ENCODE measurements at places on chromosomes 3 and 15.

DNA sequence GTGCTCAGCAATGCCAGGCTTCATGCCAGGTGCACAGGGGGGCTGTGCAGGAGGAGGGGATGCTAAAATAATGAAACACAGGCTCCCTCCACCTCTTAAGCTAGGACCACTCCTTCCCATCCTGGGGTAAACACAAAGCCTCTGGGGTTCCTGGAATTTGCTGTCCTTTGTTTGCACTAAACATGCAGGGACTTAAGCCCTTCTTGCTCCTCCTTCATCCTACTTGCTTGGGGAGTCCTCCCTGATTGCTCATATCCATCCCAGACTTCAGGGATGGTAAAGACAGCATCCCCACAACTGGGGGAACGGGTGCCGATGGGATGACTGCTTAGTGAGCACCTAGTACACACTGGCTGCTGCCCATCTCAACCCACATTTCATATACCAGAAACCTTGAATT, 5.1 kb downstream of the LINGO1 start:
- no peak for DNase-seq

- DNase-seq: no peak
Measured at GRCh38 chr3:171206283-171206682, 179.8 kb upstream of the SLC2A2 start.

- no peak for DNase-seq
Measured at GRCh38 chr15:36175741-36176291, 403.6 kb upstream of the CDIN1 start.

- no peak for DNase-seq
Measured at GRCh38 chr15:25688166-25688565, 175.0 kb downstream of the ATP10A start.

DNA sequence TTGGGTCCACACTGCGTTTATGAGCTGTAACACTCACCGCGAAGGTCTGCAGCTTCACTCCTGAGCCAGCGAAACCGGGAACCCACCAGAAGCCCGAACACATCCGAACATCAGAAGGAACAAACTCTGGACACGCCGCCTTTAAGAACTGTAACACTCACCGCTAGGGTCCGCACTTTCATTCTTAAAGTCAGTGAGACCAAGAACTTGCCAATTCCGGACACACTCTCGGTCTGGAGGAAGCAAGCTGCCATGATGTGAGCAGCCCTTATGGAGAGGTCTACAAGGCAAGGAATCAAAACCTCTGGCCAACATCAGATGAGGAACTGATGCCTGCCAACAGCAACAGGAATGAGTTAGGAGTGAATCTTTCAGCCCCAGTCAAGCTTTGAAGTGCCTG, 62.9 kb downstream of the SLC28A2 start:
- no peak for DNase-seq

GRCh38 chr3:25820366-25820765, 30.5 kb downstream of the OXSM start:
- DNase-seq: no peak

DNA sequence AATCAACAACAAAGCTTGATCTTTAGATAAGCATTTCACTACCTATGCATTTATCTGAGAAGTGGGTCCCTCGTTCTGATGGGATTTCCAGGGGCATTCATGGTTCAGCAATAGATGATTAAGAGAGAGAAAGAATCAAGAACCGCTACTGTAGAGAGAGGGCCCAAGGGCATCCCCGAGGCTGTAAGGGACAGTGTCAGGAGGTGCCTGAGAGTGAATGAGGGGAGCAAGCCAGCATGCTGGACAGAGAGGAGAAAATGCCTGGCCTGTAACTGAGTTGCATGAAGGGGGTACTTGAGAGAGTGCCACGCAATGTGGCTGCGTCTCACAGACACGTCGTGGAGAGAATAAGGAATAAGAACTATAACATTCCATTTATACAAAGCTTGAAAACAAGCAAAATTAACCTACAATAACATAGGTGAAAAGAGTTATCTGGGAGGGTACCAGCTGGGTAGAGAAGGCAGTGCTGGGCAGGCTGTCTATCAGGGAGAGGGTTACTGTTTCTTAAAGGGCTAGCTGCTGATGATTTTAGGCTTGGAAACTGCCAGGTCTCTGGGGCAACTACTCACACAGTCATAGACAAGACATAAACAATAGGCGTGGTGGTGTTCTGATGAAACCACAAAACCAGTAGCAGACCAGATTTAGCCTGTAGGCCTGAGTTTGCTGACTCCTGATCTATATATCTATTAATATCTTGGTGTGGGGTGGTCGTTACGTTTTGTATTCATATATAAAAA, 374.6 kb upstream of the CFAP20DC start:
- DNase-seq: no peak

DNA sequence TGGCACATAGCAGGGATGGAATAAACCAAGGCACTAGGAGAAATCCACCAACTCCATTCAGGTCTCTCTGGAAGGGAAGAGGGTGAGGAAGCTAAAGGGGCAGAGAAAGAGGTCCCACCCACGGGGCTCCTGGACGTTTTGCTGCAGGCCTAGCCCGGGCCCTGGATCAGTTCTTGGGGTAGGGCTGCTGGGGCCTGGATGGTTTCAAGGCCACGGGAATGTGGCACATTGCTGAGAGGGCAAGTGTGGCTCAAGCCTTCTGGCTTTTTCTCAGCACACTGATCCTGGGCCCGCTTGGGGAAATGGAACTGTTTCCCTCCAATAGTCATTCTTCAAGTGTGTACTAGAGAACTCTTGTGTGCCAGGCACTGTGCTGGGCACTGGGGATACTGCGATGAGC, 24.0 kb downstream of the EPHB3 start:
- no peak for DNase-seq

DNA sequence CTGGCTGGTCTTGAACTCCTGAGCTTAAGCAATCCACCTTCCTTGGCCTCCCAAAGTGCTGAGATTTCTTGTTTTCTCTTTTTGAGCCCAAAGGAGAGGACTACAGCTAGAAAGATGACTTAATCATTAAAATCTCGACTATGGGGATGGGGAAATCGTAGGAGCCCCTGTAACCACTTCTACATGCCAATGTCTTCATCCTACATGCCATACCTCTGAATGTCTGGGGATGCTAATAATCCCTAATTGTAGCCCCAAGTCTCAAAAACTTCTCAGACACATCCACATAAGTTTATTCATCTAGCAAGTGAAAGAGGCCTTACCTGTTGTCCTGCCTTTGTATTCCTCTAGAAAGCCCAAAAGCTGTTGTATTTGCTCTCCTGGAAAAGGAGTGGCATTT, 3.7 kb upstream of the RHOV start:
- DNase-seq: no peak

- DNase-seq: peak; percentile 94
Measured at GRCh38 chr3:128726023-128727016, at the start of gene RAB7A. Gene RAB7A (plus strand): TSS chr3:128726183. CDS start chr3:128795368, 69,185 bp downstream.

DNA sequence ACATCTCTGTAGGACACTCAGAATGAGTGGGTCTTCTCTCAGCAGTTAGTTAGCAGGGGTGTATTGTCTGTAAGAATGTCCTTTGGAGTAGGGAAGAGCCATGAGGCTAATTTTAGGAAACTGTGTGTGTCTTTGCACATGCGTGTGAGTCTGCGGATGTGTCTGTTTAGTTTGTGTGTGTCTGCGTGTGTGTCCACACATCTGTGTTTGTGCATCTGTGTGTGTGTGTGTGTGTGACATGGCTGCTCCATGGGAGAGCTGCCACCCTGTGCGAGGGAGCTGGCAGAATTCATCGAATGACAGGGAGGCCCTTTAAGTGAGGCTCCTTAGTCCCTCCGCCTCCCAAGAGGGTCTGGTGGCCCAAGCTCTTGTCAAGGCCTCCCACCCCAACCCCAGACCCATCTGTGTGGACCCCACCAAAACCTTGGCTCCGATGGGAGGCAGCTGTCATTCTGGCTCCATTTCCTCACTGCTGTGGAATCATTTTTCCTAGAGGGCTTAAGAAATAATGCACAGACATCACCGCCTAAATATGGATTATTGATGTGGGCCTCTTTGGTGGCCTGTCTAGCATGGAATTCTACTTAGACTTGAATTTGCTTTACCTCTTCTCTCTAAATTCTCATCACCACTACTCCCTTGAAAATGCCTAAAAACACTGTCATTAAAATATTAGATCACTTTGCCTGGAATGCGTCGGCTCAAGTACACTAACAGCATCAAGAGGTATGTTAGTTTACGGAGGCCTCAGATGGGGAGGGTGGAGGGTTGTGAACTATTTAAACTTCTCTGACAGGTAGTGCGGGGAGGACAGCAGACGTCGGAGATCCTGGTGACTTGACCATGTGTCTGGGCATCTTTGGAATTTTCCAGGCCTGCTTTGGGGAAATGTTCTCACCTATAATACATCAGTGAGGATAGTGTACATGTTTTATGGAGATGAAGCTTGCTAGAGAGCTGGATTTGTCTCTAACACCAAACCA, 9.4 kb downstream of the ESYT3 start:
- DNase-seq: no peak

GRCh38 chr3:182405759-182406158, 387.5 kb upstream of the ATP11B start:
- DNase-seq: no peak

DNA sequence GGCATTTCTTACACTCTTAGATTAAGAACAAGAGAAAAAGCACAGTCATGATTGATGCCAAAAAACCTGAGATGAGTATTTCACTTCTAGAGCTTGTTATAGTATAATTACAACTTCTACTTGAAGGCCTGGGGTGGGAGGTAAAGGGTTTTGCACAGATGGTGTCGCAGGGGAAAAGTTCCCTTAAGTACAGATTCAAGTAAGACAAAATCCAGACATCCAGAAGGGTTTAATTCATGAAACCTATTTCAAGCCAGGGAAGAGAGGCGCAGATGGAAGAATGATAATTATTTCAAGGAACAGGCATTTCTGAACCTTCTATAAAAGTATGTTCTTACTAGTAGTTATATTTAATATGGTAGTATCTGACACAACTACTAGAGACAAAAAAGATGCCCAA, 70.6 kb downstream of the TM4SF4 start:
- no peak for DNase-seq

GRCh38 chr3:66655671-66656070, 154.8 kb upstream of the LRIG1 start:
- DNase-seq: no peak

- no peak for DNase-seq
Measured at GRCh38 chr3:171356251-171356650, 104.0 kb downstream of the TNIK start.

GRCh38 chr3:52322466-52322865, 6.3 kb downstream of the DNAH1 start:
- DNase-seq: no peak

GRCh38 chr3:98917608-98918007, 16.1 kb upstream of the DCBLD2 start:
- no peak for DNase-seq

GRCh38 chr15:87722941-87723691, 533.4 kb downstream of the NTRK3 start:
- DNase-seq: no peak

DNA sequence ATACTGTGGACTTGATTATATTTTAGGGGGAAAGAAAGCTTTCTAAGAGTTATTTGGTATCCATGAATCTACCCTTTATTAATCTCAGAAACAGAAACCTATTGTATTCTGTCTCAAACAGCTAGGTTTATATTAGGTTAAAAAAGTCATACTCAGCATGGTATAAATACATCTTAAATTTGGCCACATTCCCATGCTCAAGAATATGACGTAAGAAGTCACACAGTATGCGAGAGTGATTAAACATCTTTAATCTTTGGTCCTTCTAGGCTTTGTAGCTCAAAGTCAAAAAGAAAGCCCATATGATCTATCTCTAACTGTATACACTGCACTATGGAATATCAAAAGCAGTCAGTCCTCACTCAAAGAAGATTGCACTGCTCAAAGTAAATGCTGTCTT, 131.4 kb downstream of the EPHA3 start:
- no peak for DNase-seq

GRCh38 chr3:73502609-73503583, 121.8 kb downstream of the PDZRN3 start:
- no peak for DNase-seq

- DNase-seq: no peak
Measured at GRCh38 chr3:69716119-69716518, 23.1 kb upstream of the MITF start.

GRCh38 chr3:129441215-129441614, 1.2 kb downstream of the IFT122 start:
- peak; percentile 16 for DNase-seq

DNA sequence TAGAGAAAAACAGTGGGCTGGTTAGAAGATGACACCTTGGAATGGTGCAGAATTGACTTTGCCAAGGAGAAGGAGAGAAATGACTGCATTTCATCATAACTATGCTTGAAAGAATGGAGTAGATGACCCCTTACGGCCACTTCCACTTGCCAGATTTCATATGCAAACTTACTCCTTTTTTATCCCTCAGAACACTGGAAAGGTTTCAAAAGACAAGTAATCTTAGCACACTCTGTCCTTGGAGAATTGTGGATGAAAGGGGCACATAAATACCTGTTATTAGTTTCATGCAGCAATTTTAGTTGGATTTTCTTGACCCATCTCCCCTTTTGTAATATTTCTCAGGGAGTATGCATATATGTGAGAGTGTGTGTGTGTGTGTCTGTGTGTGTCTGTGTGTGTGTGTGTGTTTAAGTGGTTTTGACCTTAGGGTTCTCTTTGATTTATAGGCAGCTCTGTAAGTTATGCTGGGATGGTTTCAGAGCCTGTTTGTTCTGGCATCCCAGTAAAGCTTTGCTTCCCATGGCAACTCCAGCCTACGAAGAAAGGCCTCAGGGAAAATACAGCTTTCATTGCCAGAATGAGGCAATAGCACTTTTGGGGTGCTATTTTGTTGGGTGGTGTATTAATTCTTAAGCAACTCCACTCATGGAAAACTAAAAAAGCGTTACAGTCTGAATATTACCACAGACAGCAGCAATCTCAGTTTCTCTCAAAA, 122.2 kb upstream of the TP63 start:
- no peak for DNase-seq

DNA sequence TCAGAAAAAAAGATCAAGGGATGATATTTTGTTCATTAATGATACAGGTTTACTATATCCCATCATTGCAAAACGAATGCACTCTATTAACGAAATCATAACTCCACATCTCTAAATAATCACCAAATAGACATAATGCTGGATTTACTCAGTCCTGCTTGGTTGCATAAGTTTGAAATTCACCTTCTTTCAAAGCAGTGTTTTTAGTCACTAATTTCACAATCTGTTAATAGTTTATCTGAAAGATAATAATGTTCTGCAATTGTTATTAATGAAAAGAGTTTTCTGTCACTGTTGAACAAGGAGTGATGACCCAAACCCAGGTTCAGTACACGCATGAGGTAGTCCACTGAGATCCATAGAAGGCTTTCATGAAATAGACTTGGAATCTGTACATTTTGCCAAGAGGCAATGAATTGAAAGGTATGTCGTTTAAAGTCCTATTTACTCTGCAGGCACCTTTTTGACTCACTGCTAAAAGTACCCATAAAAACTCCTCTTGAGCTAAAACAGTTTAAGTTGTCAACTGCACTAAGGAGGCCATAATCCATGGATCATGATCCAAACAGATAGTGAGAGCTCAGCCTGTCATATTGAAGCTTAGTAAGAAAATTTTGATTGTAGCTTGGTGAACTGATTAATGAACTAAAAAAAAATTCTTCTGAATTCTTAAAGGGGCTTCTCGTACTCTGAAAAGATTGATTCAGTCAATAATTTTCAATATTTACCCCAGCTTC, 75.6 kb upstream of the MBNL1 start:
- DNase-seq: no peak
